WTC11 (cell line): ENCODE measurements at places on chromosomes 13 and 19.

GRCh38 chr13:79070343-79070974 lies 335.6 kb downstream of the RBM26 start:
- no peaks in the 10 kb centered on the region for H3K27me3 ChIP-seq
- H3K27ac ChIP-seq = no peak overlapping the region
- no peaks in the 10 kb centered on the region for H3K36me3 ChIP-seq
- no peak overlapping the region for H3K4me3 ChIP-seq
- H3K4me1 ChIP-seq = peaks cover 26% of the 10 kb centered on the region
- DNase-seq = no peak

GRCh38 chr13:114226699-114227323 lies 7.9 kb upstream of the CDC16 start:
- DNase-seq = peak; percentile 94
- no peak overlapping the region; the same call in 1 of the 2 replicates for H3K27ac ChIP-seq
- no peaks in the 10 kb centered on the region for H3K36me3 ChIP-seq
- H3K4me1 ChIP-seq = peaks cover 60% of the 10 kb centered on the region
- H3K27me3 ChIP-seq = peaks cover 1% of the 10 kb centered on the region; the same call in 1 of the 2 replicates

GRCh38 chr13:79810669-79811068 lies 329.7 kb downstream of the NDFIP2 start:
- H3K27ac ChIP-seq = no peak overlapping the region
- H3K4me1 ChIP-seq = peaks cover 38% of the 10 kb centered on the region
- no peak overlapping the region for H3K4me3 ChIP-seq
- DNase-seq = no peak
- H3K36me3 ChIP-seq = no peaks in the 10 kb centered on the region
- H3K27me3 ChIP-seq = no peaks in the 10 kb centered on the region

DNA sequence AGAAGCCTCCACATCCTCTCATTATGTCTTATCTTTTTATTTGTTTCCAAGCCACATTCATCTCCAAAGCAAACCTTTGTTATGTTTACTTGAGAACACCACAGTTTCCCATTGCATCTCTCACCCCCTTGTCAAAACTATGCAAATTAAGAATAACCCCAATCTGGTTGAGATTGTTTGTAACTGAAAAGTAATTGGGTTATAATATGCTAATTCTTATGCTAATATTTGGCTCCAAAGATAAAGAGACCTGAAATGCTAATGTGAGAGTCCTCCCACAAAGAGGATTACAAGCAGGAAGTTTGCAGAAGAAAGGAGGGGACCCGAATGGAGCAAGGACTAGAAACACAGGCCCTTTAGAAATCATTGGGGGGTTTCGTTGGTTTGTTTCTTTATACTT lies 92.9 kb upstream of the UBL3 start:
- H3K4me3 ChIP-seq = no peak overlapping the region
- no peak for DNase-seq
- H3K4me1 ChIP-seq = peaks cover 41% of the 10 kb centered on the region
- H3K36me3 ChIP-seq = no peaks in the 10 kb centered on the region

DNA sequence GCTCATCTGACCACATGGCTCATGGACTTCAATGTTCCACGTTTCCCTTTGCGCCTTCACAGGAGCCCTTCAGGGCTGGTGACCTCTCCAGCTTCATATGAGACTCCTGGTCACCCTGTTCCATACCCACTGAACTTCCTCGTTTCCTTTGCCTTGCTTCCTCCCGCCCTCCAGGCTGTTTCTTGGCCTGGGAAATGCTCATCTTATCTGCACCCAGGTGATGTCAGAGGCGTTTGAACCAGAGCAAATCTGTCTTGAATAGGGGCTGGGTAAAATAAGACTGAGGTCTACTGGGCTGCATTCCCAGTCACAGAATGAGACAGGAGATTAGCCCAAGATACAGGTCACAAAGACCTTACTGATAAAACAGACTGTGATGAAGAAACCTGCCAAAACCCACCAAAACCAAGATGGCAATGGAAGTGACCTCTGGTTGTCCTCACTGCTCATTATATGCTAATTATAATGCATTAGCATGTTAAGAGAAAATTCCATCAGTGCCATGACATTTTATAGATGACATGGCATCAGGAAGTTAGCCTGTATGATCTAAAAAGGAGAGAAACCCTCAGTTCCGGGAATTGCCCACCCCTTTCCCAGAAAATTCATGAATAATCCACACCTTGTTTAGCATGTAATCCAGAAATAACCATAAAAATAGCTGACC lies 102.7 kb downstream of the DCLK1 start:
- H3K27me3 ChIP-seq = no peaks in the 10 kb centered on the region; the same call in 1 of the 2 replicates
- H3K27ac ChIP-seq = peak overlapping the region; percentile 48; the same call in 1 of the 2 replicates
- peaks cover 21% of the 10 kb centered on the region for H3K4me1 ChIP-seq
- H3K4me3 ChIP-seq = no peak overlapping the region
- no peak for DNase-seq

- 0 out of 2 replicates have a peak, but pooled peaks cover 1% of the 10 kb centered on the region for H3K36me3 ChIP-seq
- H3K27me3 ChIP-seq = no peaks in the 10 kb centered on the region
- H3K4me1 ChIP-seq = peaks cover 27% of the 10 kb centered on the region
- peak overlapping the region; percentile 97 for H3K27ac ChIP-seq
Observed at GRCh38 chr19:40776932-40777644, 959 bp upstream of the RAB4B start.

GRCh38 chr13:98454389-98454881 lies 122.5 kb downstream of the STK24 start:
- H3K4me1 ChIP-seq = peaks cover 25% of the 10 kb centered on the region
- H3K36me3 ChIP-seq = peaks cover 42% of the 10 kb centered on the region
- no peak for DNase-seq
- H3K4me3 ChIP-seq = no peak overlapping the region
- H3K27me3 ChIP-seq = no peaks in the 10 kb centered on the region
- H3K27ac ChIP-seq = peak overlapping the region; percentile 82
